ENCODE measurements at places on chromosomes 16 and 17.

DNA sequence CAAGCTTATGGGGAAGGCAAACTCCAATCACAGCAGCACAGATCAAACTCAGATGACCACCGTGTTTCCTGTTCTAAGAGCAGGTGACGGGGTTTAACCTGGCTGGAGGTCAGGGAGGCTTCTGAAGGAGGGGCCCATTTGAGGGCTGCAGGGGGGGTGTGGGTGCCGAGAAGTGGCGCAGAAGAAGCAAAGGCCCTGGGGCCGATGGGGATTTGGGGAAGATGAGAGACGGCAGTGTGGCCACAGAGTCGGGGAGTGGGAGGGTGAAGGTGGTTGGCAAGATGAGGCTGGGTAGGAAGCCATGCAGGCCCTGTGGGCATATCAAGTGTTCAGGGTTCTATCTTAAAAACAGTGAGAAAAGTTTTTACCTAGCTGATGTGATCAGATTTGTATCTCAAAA lies 122.9 kb downstream of the CLEC16A start:
- DNase-seq = no peak

GRCh38 chr16:84916178-84916577 lies 95.2 kb downstream of the ZDHHC7 start:
- no peak for DNase-seq

- no peak for DNase-seq
Measured at GRCh38 chr17:70190959-70191805, 21.9 kb downstream of the KCNJ2 start.

DNA sequence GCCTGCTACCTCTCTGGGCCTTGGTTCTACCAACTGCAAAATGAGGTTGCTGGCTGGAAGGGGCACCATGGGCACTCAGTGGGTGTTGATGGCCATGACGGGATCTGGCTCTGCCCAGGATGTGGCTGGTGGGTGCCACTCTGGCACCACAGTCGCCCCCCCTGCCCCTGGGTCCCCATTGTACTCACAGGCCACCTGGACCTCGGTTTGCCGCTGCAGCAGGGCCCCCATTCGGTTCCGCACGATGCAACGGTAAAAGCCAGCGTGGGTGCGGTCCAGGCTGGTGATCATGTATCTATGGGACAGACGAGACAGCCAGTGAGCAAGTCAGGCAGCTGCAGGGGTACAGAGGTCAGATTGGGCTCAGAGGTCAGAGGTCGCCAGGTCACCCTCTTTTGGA lies 160.1 kb upstream of the CDC42EP4 start:
- no peak for DNase-seq

- no peak for DNase-seq
Measured at GRCh38 chr17:82076785-82077591, 11.4 kb upstream of the DUS1L start.

DNA sequence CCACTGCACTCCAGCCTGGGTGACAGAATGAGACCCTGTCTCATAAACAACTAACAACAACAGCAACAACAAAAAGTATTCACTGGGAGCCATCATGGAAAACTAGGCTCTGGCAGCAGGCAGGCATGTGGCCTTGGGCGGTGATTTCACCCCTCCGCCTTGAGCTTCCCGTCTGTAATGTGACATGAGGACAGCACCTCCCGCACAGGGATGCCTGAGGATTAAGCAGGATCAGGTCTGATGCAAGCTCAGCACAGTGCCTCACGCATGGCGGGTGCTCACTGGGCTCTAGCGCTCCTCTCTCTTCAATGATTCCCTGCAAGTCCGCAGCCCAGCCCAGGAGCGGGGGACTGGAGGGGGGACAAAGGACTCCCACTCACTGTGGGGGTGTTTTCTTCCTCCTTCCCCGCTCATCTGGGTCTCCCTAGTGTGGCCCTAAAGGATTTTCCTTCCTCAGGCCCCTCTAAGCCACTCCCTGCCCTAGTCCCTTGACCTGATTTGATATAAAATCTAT lies 2.8 kb downstream of the PLCD3 start:
- DNase-seq = no peak

DNA sequence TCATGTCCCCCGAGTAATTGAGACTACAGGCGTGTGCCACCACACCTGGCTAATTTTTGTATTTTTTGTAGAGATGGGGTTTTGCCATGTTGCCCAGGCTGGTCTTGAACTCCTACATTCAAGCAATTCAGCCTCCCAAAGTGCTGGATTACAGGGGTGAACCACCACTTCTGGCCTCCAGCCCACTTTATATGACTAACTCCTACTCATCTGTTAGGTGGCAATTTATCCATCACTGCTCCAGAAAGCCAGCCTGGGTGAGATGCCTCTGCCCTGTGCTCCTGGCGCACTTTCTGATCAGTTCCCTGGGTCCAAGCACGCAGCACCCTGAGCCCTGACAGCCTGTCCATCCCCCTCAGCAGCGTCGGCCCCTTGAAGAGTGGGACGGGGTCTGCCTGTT lies 29.4 kb downstream of the ADAM11 start:
- no peak for DNase-seq

GRCh38 chr16:1564325-1564724 lies 30.9 kb downstream of the TMEM204 start:
- DNase-seq = no peak

DNA sequence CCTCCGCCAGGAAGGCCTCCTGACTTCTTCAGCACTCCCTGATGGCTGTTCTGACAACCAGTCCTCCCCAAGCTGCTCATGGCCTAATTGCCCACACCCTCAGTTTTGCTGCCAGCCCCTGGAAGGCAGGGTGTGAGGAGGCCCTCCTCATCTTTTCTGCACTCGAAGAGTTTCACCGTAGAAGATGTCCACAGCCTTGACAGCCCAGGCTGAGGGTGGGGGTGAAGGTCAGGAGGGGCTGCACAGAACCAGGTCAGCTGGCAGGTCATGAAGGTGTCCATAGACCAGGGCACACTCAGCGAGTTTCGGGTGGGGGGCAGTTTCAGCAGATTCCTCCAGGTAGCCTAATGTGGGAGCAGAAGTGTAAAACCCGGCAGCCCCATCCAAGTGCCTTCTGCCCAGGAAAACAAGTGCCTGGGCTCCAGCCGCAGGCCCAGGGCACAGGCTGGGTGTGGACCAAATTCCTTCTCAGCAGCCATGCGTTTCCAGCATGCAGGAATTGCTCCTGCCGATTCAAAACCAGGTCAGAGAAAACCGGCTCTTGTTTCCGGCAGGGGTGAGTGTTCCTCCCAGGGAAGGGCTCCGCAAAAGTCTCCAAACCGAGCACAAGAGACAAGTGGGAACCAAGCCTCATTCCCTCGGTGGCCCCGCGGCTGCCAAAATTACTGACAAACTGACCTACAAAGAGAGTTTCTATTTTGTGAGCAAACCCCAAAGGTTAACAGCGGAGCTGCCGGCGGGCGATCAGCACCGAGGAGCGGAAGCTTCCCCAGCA lies 228.8 kb downstream of the C16orf78 start:
- DNase-seq = no peak

- no peak for DNase-seq
Measured at GRCh38 chr17:72726936-72727335, 365.6 kb downstream of the SLC39A11 start.

DNA sequence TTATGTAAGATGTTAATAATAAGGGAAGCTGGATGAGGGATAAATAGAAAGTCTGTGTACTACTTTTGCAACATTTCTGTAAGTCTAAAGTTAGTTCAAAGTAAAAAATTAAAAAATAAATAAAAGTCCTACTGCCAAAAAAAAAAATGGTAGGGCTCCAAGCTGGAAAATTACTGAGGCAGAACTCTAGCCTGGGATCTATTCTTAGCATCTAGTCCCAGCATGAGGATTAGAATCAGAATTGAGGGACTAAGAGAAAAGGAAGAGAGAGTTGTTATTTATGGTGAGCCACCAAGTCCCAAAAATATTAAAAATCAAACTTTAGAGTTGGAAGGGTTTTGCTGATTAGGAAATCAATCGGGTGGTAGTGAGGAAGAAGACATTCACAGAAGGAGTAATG lies 110.3 kb downstream of the CYB561 start:
- no peak for DNase-seq

GRCh38 chr16:49350265-49351095 lies 23.1 kb upstream of the C16orf78 start:
- peak; percentile 4 for DNase-seq

GRCh38 chr16:80060470-80060869 lies 459.9 kb upstream of the MAF start:
- no peak for DNase-seq

DNA sequence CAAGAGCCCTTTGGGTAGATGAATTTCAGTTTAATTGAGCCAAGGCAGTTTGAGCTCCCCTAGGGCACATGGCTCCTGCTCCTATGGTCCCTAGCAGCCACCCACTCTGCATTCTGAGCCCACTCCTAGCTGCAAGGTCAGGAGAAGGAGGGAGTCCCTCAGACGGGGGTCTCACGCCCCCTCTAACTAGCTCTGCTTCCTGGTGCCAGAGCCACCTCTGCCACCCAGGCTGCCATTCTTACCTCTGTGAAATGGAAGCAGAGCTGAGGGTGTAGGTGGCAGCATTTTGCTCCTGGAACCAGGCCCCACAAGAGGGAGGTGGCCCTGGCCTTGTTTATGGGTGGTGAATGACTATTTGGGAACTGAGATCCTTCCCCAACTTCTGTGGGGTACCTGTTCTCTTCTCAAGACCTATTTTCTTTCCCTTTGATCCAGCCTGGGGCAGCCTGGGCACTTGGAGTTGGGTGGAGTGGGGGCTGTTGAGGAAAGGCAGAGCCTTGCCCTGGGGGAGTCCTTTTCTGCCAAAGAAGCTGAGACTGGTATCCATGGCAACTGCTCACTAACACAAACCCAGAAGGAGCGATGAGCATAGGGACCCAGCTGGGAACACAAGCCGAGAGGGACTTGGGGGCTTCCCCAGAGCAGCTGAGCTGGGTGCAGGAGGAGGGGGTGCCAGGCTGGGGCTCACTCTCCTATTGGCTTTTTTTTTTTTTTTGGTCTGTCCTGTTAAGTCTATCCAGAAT lies 4.8 kb downstream of the SPNS2 start:
- DNase-seq = no peak

DNA sequence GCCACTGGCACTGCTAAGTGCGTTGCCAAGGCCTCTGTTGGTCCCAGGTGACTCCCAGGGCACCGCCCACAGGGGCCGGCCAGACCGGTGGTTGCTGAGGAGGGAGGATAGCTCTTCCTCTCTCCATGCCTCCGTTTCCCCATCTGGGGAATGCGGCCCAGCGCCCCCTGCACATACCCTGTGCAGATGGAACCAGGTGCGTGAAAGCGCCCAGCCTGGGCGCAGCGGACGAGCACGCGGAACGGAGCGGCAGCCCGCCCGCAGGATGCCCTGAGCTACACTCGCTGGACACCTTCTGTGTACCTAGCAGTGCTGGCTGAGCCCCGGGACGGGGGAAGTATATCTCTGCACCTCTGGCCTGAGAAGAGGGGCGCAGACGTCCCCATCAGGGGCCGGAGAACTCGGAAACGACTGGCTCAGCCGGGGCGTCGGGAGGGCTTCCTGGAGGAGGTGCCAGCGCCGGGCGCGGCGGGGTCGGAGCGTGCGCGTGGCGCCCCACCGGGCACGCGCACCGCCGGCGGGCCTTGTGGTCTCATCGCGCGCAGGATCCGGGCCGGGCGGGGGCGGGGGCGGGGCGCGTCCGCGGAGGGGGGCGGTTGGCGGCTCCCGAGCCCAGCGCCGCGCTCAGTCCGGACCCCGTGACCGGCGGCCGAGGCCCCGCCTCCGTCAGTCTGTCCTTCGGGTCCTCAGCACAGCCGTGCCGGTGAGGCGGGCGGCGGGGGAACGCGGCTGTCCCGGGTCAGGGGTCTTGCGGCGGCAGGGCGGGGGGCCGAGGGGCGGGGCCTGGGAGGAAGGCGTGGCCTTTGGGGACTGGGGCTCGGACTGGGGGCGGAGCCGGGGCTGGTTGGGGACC lies at the start of the genes CCDC78 and HAGHL:
Gene CCDC78 (minus strand): TSS at position 6 of the 853 bp plus-strand sequence. CDS start 76 bp downstream, outside the sequence.
Gene HAGHL (plus strand): TSS at position 669 of the 853 bp plus-strand sequence. CDS start 404 bp downstream, outside the sequence.
- no peak for DNase-seq

GRCh38 chr17:19237389-19238166 lies 412 bp downstream of the EPN2 start:
- no peak for DNase-seq

- no peak for DNase-seq
Measured at GRCh38 chr16:84268291-84269040, 26.2 kb upstream of the WFDC1 start.
